Adrenal gland (tissue), 19 donors: ENCODE measurements at places on chromosomes 13 and 19. TPM values are rescaled to one million over a fixed set of nuclear protein-coding genes. Genes with fewer than 3 reads are reported as not detected.

DNA sequence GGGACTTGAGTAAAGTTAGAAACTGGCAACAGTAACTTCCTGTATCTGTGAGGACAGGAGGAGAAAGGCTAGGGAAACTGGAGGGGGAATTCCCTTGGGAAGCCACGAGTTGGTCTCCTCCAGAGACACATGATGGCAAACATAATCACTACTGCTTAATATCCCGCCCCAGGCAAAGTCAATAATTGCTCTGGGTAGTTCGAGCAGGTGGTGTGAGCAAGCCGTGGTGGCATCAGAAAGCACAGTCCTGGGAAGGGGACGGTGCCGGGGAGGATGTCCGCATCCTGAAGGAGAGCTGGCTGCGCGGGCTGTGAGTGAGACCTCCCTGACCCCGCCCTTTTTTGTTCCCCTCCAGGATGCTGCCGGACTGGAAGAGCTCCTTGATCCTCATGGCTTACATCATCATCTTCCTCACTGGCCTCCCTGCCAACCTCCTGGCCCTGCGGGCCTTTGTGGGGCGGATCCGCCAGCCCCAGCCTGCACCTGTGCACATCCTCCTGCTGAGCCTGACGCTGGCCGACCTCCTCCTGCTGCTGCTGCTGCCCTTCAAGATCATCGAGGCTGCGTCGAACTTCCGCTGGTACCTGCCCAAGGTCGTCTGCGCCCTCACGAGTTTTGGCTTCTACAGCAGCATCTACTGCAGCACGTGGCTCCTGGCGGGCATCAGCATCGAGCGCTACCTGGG is 1.4 kb downstream of the FFAR2 start:
- DNase-seq: no peak
- no peaks in the 10 kb centered on the region for H3K36me3 ChIP-seq
- H3K4me3 ChIP-seq: no peak overlapping the region

DNA sequence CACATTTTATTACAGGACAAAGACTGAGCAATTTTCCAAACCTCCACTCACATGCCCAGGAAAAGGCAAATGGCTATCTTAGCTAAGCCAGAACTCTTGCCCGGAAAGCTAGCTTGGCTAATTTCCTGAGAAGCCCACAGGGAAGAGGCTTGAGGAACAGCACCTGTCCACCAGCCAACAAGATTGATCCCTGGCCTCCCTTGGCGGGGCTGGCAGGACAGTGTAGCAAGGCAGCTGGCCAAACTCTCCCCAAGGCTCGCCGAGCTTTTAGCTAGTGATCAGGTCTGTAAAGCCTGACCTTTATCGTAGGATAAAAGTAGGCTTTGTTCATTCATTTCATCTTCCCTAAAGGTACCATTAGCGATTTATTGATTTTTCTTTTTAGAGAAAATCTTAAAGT is 101.4 kb downstream of the UQCRFS1 start:
- no peak overlapping the region for H3K27ac ChIP-seq
- H3K4me1 ChIP-seq: no peaks in the 10 kb centered on the region
- no peak overlapping the region for H3K4me3 ChIP-seq
- no peaks in the 10 kb centered on the region for H3K36me3 ChIP-seq
- no peak for DNase-seq

DNA sequence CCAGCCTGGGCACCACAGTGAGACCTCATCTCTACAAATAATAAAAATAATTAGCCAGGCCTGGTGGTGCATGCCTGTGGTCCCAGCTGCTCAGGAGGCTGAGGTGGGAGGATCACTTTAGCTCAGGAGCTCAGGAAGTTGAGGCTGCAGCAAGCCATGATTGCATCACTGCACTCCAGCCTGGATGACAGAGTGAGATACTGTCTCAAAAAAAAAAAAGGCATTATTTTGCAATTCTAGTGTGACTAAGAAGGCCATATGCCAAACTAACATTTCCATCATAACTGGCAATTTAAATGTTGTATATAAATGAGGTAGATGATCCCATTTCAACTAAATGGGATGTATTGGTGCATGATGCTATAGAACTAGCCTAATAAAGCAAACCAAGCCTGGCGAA is 632.8 kb upstream of the KLF12 start:
- no peaks in the 10 kb centered on the region for H3K36me3 ChIP-seq
- no peak overlapping the region for H3K4me3 ChIP-seq
- no peaks in the 10 kb centered on the region for H3K4me1 ChIP-seq
- no peaks in the 10 kb centered on the region for H3K27me3 ChIP-seq

DNA sequence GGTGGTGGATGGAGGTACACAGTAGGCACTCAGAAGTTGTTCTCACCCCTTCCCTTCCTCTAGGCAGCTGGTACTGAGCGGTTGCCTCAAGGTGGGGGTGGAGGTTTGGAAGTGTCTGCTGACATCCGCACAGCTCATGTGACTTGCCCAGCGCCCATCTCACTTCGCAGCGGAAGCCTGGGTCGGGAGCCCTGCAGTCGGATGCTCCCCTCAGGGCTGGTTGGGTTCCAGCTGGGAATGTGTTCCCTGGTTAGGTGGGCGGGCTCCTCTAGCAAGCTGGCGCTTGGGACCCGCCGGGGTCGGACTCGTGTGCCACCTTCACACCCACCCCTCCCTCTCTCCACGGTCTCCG is 10.2 kb downstream of the PPP1R37 start:
- peaks cover 76% of the 10 kb centered on the region for H3K4me1 ChIP-seq
- H3K36me3 ChIP-seq: no peaks in the 10 kb centered on the region
- no peak overlapping the region for H3K27ac ChIP-seq
- DNase-seq: no peak
- no peak overlapping the region for H3K4me3 ChIP-seq

DNA sequence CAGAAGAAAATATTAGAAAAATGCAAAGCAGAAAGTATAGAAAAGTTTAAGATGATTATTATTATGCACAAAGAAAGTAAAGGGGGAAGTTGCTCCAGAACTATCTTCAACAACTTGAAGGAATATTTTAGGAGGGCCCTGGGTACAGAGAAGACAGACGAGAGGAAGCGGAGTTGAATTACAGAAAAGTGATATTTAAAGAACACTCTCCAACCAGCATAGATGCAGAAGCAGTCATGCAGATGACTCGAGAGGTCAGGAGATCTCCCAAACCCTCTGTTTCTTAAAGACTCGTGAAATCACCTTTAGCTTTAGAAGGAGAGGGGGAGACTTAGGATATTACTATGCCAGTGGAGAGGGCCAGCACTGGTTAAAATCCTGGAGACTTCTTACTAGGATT is 8.5 kb upstream of the SHISA2 start:
- no peaks in the 10 kb centered on the region for H3K36me3 ChIP-seq
- no peaks in the 10 kb centered on the region for H3K4me1 ChIP-seq
- H3K4me3 ChIP-seq: no peak overlapping the region
- no peak for DNase-seq
- no peak overlapping the region for H3K27ac ChIP-seq

DNA sequence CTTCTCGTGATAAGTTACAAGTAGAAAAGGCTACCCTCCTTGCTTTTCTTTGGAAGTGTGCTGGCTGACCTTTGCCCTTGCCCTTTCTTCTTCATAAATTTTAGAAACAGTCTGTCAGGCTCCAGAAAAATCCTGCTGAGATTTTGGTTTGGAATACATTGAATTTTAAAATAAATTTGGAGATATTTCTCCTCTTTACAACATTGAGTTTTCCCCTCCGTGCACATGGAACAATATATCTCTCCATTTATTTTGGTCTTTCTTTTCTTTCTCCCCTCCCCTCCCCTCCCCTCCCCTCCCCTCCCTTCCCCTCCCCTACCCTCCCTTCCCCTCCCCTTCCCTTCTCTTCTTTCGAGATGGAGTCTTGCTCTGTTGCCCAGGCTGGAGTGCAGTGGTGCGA is 8.6 kb downstream of the KLK4 start:
- no peaks in the 10 kb centered on the region for H3K36me3 ChIP-seq
- no peak overlapping the region for H3K27ac ChIP-seq
- no peak overlapping the region for H3K4me3 ChIP-seq
- DNase-seq: no peak
- H3K27me3 ChIP-seq: peaks cover 4% of the 10 kb centered on the region

GRCh38 chr13:80979035-80979641 is 638.2 kb upstream of the SPRY2 start:
- no peaks in the 10 kb centered on the region for H3K36me3 ChIP-seq
- no peak overlapping the region for H3K27ac ChIP-seq
- peak; percentile 57 for DNase-seq
- no peaks in the 10 kb centered on the region for H3K27me3 ChIP-seq
- H3K4me1 ChIP-seq: no peaks in the 10 kb centered on the region
- no peak overlapping the region for H3K4me3 ChIP-seq

- H3K27ac ChIP-seq: no peak overlapping the region
- H3K36me3 ChIP-seq: no peaks in the 10 kb centered on the region
- no peaks in the 10 kb centered on the region for H3K27me3 ChIP-seq
- H3K4me1 ChIP-seq: no peaks in the 10 kb centered on the region
- DNase-seq: no peak
- no peak overlapping the region for H3K4me3 ChIP-seq
Measured at GRCh38 chr13:51707461-51707860, 96.5 kb downstream of the DHRS12 start.

The ANGPTL8 gene
- total RNA-seq: 0.39 TPM

- H3K36me3 ChIP-seq: no peaks in the 10 kb centered on the region
- H3K4me3 ChIP-seq: no peak overlapping the region
- DNase-seq: no peak
- H3K27me3 ChIP-seq: peaks cover 56% of the 10 kb centered on the region
- no peak overlapping the region for H3K27ac ChIP-seq
- H3K4me1 ChIP-seq: no peaks in the 10 kb centered on the region
Measured at GRCh38 chr19:41920882-41921576, 7.2 kb downstream of the ERFL start.
